ENCODE measurements at places on chromosomes 4 and X.
A peak's percentile ranks its signal among the peaks of the same experiment; 100 is the strongest.

GRCh38 chr4:16194214-16194613 is 32.1 kb downstream of the TAPT1 start:
- no peak for DNase-seq

- DNase-seq, result no peak
Observed at GRCh38 chrX:29491659-29492058, 723.7 kb upstream of the MAGEB2 start.

GRCh38 chr4:2375427-2375826 is 43.0 kb downstream of the ZFYVE28 start:
- no peak for DNase-seq

DNA sequence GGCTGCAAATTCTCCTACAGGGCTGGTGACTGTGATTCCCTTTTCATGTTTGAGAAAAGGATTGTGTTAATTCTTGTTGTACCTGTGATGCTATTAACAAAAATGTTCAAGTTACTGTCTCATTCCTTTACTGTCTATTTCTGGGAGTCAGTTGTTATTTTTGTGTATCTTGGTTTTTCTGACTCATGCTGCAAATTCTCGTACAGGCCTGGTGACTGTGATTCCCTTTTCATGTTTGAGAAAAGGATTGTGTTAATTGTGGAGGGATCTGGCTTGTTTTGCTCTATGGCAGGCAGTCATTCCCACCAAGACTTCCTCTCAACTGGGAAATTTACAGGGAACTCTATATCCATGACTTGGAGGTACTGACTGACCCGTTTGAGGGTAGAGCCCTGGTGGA is 693.4 kb upstream of the INTU start:
- peak; percentile 76 for DNase-seq

GRCh38 chrX:121307449-121307848 is 260.0 kb downstream of the GLUD2 start:
- DNase-seq, result no peak

GRCh38 chrX:152028579-152028978 is 54.1 kb upstream of the GABRE start:
- DNase-seq, result no peak

GRCh38 chr4:139229534-139230039 is 50.4 kb downstream of the MGARP start:
- DNase-seq, result peak; percentile 51

DNA sequence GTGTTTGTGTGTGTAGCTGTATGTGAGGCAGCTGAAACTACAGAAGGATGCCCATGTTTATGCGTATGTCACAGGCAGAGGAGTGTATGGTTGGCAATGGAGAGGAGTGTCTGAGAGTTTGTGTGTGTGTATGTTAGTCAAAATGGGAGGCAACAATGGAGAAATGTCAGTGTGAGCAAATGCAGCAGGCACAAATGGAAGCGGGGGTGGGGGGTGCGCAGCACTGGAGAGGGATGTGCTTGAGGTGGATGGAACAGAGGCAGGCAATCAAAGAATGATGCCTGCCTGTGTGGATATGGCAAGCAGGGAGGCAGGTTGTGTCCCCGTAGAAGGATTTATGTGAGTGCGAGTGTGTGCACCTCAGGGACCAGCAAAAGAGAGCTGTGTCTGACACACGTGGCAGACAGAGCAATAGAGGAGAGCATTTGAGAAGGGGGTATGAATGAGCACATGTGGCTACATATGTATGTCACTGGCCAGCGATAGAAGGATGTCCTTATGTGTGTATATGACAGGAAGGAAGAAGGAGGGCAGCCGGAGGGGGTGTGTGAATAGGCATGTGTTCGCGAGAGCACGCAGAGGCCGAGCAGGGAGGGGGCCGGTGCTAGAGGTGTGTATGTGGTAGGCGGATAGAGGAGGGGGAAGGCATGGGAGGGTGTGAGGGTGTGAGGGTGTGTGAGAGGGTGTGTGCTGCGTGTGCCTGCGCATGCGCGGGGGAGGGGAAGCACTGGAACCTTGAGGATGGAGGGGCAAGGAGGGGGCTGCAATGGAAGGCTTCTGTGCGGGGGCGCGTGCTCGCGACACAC is 1.1 kb downstream of the PJA1 start:
- DNase-seq, result no peak

DNA sequence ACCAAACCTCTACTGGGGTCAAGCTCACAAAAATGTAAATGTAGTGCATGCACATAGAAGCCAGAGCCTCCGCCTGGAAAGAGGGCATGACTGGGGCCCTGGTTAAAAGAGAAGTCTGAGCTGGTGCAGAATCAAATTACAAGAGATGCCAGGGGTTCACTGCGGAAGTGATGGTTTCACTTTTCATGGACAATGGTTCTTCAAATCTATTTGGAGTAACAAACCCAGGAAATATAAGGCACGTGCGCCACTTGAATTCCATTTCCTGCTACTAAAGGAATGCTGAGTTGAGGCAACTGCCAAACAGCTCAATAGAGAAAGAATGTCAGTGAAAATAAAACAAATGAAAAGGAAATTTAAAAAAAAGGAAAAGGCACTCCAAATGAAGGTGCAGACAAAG is 79.8 kb downstream of the FUNDC1 start:
- peak; percentile 7 for DNase-seq

GRCh38 chr4:86048426-86048825 is 311.4 kb downstream of the MAPK10 start:
- DNase-seq, result peak; percentile 59

DNA sequence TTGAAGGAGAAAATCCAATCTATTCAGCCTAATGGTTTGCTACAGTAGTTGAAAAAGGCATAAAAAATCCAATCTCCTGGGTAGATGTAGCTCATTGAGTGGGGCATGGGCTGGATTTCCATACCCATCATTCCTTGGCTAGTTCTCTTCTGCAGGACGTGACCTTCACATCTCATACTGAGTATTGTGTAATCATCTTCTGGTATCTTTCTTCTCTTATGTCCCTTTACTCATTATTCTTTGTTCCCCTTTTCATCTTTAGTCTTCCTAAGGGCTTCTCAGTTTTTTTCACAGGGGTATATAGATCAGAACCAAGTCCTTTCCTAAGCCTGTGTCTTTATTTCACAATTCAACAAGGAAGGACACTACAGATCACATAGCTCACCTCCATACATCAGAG is 727.6 kb upstream of the MAGEB2 start:
- no peak for DNase-seq

DNA sequence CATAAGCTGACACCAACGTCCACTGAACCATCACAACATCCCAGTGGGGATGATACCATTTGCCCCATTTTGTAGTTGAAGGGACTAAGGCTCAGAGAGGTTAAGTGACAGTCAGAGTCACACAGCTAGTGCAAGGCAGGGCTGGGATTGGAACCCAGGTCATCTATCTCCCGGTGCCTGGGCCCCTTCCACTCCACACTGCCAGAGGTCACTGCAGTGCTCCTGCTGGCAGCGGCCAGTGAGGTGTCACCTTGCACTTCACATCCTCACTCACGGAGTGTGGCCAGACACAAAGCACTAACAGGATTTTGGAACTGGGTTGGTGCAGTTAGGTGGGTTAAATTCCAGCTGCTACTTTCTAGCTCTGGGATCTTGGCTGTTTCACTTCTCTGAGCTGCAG is 118.7 kb downstream of the ENPP6 start:
- DNase-seq, result no peak
